GF-D8 (cell line): ENCODE measurements at places on chromosomes 5 and 9.

DNA sequence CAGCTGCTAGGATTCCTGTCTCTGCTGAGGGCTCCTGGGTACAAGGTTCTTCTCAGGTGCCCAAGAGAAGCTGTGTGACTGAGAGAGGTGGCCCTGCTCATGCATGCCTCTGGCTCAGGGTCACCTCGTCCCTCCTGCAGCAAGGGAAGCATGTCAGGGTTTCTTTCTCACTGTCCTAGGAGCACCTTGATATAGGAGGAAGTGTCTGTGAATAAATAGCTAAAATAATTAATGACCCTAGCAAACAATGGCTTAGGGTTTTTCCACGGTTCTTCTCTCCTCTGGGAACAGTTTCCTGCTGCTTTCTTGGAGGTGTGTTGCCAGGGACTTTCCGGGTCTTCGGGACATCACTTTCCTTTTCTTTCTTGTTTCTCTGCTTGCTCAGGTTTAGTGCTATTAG, 87.2 kb downstream of the ARHGAP26 start:
- no peak for DNase-seq

GRCh38 chr5:141845371-141845851, 32.8 kb downstream of the PCDH1 start:
- no peak for DNase-seq

GRCh38 chr5:91160714-91161285, 222.3 kb downstream of the ARRDC3 start:
- no peak for DNase-seq

GRCh38 chr5:34703767-34704713, 47.9 kb downstream of the RAI14 start:
- no peak for DNase-seq

DNA sequence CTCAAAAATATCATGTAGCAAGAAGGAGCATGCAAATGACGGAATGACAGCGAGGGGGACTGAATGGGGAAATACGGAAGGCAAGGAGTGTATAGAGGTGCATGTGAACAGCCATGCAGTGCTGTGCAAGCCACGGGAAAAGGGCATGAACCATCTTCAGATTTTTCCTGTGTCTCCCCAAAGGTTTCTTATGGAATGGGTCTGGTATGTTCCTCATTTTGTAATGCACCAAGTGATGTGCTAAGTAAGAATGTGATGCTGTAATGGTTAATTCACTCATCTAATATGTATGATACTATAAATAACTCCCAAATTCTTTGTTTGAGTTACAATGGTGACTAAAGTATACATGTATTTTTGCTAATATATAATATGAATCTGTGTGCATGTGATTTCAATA, 99.0 kb upstream of the DAB2 start:
- DNase-seq, result no peak

- DNase-seq, result no peak
Observed at GRCh38 chr9:114049441-114050225, 28.5 kb downstream of the AMBP start.

GRCh38 chr9:116765011-116765410, 77.9 kb downstream of the TRIM32 start:
- no peak for DNase-seq

- DNase-seq, result no peak
Observed at GRCh38 chr5:169182797-169183196, 118.1 kb downstream of the SLIT3 start.

GRCh38 chr5:96080557-96080956, 118.9 kb upstream of the ELL2 start:
- DNase-seq, result no peak

DNA sequence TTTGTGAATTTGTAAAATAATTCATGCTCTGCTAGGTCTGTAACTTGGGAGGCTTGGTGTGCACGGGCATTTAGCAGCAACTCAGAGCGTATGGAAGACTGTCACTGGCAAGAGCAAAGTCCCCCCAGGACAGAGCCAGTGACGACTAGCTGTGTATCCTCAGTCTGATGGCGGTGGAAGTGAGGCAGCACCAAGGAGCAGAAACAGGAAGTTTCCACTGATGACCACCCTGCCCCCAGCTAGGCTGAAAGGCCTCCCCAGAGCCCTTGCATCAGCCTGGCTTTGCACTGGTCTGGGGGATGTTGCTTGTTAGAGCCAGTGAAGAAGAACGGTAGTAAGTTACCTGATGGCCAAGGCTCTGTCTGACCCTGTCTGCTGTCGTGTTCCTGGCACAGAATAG, 66.8 kb upstream of the ABL1 start:
- DNase-seq, result peak; percentile 51

- DNase-seq, result no peak
Observed at GRCh38 chr9:120742951-120743416, 28.7 kb upstream of the MEGF9 start.

- DNase-seq, result no peak
Observed at GRCh38 chr9:27945386-27945785, 372.1 kb upstream of the C9orf72 start.

- DNase-seq, result no peak
Observed at GRCh38 chr5:113875096-113875495, 361.6 kb downstream of the YTHDC2 start.

DNA sequence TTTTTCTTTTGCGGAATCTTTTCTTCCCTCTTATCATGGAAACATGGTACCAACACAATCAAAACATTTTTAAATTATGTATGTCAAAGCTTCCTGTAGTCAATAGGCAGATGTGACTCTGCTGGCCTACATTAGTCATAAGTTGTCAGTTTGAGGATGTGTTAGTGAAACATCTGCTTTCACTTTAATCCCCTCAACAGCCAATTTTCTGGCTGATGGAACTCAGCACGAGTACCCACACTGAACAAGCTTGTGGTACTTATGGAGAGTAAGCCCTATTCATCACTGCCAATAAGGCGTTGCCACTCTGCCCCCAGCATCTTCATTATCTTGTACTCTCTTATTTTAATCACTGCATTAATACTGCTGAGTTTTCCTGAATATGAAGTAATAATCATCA, 1034.4 kb downstream of the CDH9 start:
- DNase-seq, result no peak

DNA sequence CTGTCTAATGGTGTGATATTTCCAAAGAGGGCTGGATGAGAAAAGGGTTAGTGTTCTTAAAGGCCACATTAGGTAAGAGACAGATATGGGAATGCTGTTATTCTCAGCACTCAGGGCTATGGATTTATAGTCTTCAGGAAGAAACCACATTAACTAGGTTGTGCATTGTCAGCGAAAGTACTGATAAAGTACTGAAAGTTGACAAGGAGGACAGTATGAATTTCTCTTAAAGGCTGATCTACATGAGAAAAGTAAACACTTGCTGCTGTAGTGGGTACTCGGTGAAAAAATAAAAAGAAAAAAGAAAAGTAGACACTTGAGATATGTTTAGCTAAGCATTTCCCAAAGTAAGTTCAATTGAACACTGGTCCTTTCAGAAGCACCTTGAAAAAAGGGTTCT, 381.0 kb upstream of the RPS23 start:
- no peak for DNase-seq

GRCh38 chr5:98109561-98110006, 663.9 kb upstream of the RGMB start:
- no peak for DNase-seq

GRCh38 chr5:119168401-119168800, 97.5 kb downstream of the DMXL1 start:
- no peak for DNase-seq

DNA sequence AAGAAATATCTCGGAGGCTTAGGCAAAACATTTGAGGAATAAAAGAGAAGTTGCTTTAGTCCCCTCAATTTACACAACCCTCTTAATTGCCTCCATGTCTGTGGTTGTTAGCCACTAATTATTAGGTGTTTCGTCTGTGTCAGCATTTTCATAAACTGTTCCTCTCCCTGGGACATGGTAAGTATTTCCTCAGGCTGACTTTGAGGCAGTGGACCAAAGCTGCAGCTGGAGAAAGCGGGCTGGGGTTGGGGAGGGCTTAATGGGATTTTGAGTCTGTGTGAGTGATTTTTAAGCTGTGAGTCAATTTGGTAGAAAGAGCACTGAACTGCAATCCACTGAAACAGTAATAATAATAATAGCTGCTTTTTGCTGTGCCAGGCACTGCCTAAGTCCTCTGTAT, 13.0 kb upstream of the TTC1 start:
- no peak for DNase-seq

DNA sequence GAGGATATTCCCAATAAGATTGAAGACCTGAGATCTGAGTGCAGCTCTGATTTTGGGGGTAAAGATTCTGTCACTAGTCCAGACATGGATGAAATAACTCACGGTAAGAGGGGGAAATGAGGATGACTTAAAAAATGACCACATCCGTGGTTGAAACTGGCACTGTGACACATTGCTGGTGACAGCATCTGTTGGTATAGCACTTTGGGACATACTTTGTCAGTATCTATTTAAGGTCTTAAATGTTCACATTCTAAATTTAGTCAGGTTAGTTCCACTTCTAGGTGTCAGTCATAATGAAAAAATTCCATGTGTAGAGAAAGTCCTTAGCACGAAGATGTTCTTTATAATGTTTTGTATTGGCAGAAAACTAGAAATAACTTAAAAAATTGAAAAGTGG, 70.9 kb downstream of the GAPVD1 start:
- DNase-seq, result no peak

- no peak for DNase-seq
Observed at GRCh38 chr5:32628049-32628844, 42.9 kb downstream of the SUB1 start.

DNA sequence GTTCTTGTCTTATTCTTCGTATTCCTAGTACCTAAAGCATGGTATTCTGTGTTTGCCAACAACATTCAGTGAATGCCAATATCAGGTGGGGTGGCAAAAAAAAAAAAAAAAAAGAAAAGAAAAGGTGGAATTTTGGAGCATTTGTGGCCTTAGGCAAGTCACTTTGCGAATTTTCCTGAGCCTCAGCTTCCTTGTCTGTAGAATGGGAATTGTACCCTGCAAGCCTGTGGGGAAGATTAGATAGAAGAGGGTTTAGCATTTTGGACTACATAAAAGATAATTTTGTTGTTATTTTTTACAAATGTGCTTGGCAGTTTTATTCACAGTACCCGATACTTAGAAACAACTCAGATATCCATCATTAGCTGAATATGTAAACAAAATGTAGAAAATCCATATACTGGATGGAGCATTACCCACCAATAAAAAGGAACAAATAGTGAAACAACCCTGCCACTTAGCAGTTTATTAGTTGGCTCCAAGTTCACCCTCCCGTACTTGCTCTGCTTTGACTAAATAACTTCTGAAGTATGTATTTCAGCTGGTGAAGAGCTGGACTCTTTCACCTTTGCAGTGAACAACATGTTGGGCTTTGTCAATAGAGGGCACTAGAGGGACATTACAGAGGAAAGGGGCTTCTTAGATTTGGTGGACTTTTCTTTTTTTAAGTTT, 13.6 kb downstream of the UBE2D2 start:
- no peak for DNase-seq

DNA sequence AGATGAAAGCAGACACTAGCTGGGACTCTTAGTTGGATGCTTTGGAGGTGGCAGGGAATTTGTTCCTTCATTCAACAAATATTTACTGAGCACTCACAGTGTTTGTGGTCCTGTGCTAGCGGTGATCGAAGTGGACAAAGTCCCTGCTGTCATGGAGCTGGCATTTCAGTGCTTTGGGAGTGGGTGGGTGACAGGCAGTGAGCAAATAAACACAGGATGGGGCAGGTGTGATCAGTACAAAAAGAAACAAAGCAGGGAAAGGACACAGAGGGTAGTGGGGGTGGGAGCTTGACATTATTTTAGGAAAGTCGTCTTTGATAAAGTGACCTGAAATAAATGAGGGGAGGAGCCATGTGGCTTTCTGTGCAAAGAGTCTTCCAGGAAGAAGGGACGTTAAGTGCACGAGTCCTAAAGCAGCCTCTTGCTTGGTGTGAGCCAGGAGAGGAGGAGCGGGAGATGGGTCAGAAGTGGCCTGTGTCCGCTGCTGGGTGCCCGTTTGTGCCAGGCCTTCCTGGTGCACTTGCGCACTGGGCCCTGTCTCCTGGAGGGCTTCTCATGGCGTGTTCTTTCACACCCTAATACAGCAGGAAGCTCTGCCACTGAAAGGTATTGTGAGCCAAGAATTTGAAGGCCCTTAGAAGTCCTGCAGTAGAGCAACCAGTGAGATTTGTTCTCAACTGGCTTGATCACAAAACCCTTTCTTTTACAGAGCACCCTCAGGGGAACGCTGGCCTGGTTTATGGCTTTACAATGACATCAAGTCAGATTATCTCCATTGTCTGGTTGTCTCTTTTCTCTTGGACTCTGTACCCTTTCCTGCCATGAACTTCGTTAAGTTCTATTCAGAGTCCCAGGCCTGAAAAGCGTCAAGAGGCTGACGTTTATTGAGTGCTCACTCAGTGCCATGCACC, 14.8 kb downstream of the NDST1 start:
- no peak for DNase-seq
